CD4-positive, alpha-beta T cell treated with Interleukin-21 for 1 hour (primary cell): ENCODE measurements at places on chromosomes 3 and 15.
A peak's percentile ranks its signal among the peaks of the same experiment; 100 is the strongest.

GRCh38 chr3:39222462-39222861 is 30.1 kb upstream of the XIRP1 start:
- DNase-seq, result peak; percentile 34

DNA sequence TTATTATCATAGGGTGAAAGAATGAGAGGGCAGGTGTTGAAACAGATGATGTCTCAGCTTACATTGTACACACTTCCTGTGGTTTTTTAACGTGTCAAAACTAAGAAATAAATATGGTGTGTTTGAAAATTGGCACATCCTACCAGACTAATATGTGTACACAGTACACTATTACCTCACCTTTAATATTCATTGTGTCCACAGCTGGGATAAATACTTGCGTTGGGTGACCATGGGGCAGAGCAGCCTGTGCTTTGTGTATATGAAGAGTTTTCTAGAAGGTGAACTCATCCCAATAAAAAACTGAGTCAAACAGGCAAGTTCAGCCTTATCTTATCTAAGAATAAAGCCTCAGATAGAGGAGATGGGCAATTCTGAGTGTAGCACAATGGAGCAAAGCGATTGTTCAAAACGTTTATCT is 17.3 kb downstream of the SUCNR1 start:
- peak; percentile 14 for DNase-seq

- peak; percentile 40 for DNase-seq
Observed at GRCh38 chr3:186185194-186185787, 76.4 kb upstream of the ETV5 start.

GRCh38 chr3:20809356-20809755 is 623.4 kb upstream of the SGO1 start:
- no peak for DNase-seq

GRCh38 chr3:63918321-63918720 is 6.1 kb upstream of the SCAANT1 start:
- no peak for DNase-seq

DNA sequence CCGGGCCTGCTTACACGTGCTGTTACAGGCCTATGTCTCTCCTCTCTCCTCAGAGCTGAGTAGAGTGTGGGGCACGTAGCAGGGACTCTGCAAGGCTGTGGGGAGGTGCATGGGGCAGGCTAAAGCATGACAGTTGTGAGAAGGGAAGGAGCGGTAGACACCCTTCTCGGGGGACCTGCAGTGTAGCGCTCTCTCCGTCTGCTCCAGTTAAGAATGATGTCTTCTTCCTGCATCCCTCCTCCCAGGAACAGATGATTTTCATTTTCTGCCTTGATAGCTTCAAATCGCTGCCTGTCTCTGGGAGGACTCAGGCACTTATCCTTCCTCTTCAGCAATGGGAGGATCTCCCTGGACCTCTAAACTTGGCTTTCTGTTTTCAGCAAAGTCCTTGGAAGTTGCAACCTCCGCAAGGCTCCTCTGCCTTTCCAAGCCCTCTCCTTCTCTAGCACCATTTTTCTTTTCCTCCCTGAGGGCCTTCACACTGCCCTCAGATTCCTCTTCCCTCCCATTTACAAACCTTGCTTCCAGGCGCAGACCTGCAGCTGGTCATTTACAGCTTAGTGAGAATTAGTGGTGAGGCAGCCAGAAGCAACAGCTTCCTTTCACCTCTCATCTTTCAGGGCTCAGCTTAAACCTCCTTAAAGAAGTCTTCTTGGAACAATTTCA is 23.4 kb upstream of the TLE3 start:
- no peak for DNase-seq

- no peak for DNase-seq
Observed at GRCh38 chr15:66780973-66781718, 79.1 kb downstream of the SMAD6 start.

DNA sequence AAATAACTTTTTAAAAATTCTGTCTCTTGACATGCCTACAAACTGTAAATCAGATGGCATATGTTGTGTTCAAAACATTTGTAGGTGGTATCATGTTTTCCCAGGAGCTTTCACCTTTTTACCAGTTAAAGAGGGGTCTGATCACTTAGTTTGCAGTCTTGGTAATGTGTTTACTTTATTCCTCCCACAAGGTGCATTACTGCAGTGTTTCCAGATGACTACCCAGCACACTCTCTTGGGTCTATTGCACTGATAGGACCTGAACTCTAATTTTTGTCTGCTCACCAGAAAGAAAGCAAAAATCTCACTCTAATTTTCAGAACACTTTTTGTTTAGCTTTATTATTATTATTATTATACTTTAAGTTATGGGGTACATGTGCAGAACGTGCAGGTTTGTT is 734.1 kb downstream of the GBE1 start:
- no peak for DNase-seq

GRCh38 chr3:14000556-14000955 is 120.7 kb upstream of the WNT7A start:
- DNase-seq, result no peak

GRCh38 chr3:183697123-183697609 is 431 bp upstream of the YEATS2 start:
- DNase-seq, result no peak

DNA sequence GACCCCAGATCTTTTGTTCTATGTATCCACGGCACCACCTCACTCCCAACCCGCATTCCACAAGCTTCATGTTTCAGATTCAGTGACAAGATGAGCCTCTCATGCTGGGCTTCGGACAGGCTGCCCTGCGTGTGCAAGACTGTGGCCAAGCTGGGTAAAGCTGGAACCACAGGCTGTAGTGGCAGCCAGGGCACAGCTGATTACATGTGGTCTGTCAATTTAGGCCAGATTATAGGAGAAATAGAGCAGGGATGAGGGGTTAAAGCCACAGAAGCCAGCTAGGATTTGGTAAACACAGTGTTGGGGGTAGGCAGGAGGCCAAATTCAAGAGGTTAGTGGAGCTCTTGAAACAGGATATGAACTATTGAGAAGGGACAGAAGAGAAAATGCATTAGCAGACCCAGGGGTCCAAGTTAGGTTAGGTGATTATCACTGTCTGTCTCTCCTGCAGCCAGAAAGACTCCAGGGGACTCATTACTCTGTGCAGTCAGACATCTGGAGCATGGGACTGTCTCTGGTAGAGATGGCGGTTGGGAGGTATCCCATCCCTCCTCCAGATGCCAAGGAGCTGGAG is 12.9 kb downstream of the SNAPC5 start:
- no peak for DNase-seq

- DNase-seq, result no peak
Observed at GRCh38 chr15:47717036-47717612, at the start of gene SEMA6D. Gene SEMA6D, plus strand, starts transcription at chr15:47717505. Its CDS starts 42,294 bp downstream, at chr15:47759799.

GRCh38 chr3:174083706-174084105 is 686.2 kb downstream of the NLGN1 start:
- DNase-seq, result no peak

DNA sequence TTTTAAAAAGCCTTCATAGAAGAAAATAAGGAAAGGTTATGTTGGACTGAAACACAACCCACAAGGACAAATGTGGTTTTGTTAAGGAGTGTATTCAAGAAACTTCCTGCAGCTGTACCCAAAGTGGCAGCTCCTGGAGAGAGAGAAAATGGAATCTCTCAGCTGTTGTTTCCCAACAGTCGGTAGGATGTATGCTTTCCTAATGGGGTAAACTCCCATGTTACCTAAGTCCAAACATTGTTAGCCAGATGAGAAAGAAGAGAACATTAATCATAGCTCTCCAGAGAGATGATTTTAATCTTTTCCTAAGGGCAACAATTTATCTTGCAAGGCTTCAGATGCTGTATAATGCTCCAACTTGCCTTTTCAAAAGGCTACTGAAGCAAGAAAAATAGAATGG is 22.6 kb upstream of the TEX9 start:
- DNase-seq, result no peak

DNA sequence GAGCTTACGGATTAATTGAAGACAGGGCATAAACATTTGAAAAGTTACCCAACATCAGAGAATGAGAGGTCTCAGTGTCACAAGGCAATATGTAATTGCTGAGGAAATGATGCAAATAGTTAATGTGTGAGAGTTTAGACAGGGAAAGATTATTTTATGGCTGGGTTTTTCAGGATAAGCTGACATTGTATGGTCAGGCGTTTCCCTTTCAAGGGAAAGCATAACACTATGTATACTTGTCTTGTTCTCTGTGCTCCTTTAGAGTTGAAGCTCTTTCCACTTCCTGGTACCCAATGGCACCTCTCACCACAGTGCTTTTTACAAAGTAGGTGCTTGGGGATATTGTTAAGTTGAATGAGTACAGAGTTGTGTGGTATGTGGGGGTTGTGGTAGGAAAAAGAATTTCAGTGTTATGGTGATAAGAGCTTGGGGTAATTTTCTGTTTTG is 19.9 kb downstream of the IQGAP1 start:
- peak; percentile 72 for DNase-seq

DNA sequence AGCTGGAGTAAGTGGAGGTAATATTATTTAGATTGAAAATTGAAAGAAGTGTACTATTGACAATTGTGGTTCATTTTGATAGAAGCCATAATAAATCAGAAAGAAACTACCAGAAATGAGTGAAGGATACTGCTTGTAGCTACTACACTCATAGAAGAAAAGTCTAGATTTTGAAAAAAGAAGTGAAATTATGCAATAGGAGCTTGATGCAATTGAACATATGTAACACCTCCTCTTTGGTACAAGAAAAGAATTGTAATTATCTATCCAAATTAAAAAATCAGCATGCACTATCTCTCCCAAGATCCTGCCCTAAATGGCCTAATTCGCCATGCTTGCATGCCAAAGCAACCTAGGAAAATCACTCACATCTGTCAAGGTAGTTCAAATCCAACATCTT is 51.1 kb upstream of the CD200R1L start:
- DNase-seq, result no peak

DNA sequence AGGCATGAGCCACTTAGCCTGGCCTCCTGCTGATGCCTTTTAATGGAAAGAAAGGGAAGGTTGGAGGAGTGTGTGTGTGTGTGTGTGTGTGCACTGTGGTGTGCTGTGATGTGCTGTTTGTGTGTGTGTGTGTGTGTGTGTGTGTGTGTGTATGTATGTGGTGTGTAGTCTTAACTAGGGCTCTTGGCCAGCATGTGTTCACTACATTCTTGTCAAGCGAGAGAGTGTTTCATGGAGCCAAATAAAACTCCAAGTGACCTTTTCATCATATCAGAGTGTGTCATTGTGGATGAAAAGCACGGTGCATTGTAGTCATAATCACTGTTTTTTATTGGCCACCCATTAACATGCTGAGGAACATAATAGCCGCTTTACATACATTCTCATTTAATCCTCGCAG is 30.8 kb upstream of the BHLHE40 start:
- DNase-seq, result no peak

DNA sequence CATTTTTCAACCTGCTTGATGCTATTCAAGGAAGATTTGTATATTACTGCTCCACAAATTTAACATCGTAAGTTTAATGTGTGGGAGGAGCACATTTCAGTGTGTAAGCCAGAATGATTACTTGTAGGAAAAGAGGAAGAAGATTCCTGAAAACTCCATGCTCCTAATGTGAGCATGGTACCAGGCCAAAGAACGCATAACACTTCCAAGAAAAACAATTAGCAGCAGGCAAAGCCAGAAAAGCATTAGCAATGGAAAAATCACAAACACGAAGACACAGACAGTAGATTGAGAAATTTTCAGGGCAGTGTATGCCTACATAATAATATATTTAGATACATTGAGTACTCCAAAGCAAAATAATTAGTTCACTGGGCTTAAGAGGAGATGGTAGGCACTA is 96.6 kb upstream of the CBLB start:
- DNase-seq, result no peak

DNA sequence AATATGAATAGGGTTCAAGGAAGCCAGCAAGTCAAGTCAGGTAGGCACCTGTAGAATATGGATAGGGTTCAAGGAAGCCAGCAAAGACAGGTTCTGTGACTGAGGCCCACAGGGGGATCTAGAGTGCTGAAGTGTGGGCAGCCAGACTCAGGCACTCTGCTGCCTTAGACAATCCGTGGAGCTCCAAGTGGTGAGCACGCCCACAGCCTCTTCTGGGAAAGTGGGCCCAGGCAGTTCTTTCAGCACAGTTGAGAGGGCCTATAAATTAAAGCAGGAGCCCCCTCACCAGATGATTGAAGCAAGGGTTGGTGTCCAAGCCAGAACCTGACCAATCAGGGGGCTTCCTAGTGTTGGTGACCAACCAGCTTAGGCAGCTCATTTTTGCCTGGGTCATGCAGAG is 51.0 kb downstream of the ANP32A start:
- no peak for DNase-seq

DNA sequence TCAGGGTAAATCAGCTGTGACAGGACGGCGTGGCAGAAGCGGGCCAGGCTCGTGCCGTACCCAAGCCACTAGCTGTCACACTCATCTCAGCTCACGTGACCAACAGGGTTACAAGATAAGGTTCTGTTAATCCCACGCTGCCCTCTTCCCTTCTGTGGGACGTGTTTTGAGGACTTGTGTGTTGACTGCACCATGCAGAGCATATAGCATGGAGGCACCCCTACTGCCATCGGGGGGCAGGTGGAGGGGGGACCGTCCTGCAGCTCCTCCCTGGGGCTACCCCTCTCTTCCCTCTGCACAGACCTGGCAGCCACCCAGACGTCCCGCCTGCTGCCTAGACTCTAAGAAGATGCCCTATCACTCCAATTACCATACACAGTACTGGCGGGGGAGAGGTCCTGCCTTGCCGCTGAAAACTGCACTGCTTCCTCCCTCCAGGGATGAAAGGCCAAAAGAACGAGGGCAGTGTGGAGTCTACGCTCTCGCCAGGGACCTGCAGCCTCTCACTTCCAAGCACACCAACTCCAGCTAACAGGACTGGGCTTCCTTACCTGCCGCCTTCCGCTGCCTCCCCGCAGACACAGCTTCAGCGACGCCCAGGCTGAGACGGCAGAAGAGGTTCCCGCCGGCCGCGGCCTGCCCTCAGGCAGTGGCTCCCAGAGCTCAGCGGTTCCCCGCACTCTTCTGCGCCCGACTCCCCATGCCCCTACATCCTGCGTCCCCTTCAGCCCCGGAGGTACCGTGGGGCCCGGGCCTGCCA is at the start of gene TNK2:
TNK2 (minus strand) TSS at position 618 of the 760 bp plus-strand sequence. CDS start 19,963 bp downstream, outside the sequence.
- peak; percentile 65 for DNase-seq

- DNase-seq, result no peak
Observed at GRCh38 chr3:157040456-157040855, 119.5 kb downstream of the CCNL1 start.

GRCh38 chr3:186180891-186181481 is 72.1 kb upstream of the ETV5 start:
- DNase-seq, result no peak

DNA sequence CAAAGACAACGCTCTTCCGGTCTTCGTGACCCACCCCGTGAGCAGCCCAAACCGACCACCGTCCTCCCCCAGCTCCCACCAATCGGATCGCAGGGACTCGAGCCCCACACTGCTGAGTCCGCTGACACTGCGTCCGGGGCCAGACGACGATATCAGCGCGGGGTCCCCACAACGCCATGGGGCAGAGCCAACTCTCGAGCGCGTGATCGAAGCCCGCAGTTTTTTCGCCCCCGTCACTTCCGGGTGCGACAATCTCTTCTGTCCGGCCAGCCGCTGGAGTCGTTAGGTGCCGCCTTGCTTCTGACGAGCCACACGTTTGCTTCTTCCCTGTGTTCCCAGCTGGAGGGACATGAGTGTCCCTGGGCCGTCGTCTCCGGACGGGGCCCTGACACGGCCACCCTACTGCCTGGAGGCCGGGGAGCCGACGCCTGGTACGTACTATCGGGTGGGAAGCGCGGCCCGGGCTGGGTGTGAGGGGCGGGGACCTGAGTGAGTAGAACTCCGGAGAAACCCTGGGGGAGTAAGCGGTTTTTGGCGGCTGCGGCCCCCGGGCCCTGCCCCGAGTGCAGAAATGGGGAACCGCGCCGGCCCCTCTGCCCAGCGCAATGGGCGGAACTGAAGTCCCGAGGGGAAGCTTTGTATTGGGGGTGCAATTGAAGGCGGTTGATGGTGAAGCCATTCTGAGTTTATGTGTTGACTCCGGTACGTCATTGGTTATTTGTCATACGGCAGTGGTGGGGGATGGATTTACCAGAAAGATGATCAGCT is at the start of gene BLOC1S6:
BLOC1S6 (plus strand) TSS at position 285 of the 768 bp plus-strand sequence; CDS start at position 350, 65 bp downstream.
- peak; percentile 93 for DNase-seq

- no peak for DNase-seq
Observed at GRCh38 chr15:67089217-67090193, 24.1 kb downstream of the SMAD3 start.
